NCI-H1930 (cell line): ENCODE measurements at places on chromosomes 7 and 10.

GRCh38 chr10:82318534-82318933 is 443.5 kb downstream of the NRG3 start:
- DNase-seq: no peak

GRCh38 chr10:103490986-103491314 is 2.6 kb upstream of the NEURL1 start:
- no peak for DNase-seq

DNA sequence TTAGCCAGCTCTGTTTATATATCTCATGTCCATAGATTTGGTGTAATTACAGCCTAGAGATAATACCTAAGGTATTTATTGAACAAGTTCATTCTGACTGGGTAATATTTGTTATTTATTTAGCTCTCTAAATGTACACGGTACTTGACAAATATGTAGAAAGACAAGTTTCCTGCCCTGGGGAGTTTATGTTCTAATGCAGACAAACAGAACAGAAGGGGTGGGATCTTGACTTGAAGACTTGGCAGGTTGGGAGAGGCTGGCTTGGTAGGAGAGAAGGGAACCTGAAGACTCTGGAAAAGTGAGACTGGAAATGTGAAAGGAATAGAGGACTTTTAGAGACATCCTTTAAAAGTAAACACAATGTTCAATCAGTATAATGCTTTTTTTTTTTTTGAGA is 97.7 kb upstream of the CDK6 start:
- no peak for DNase-seq

- DNase-seq: no peak
Observed at GRCh38 chr7:142445019-142445686, 187.3 kb upstream of the PRSS58 start.

- no peak for DNase-seq
Observed at GRCh38 chr7:20298486-20298901, 32.2 kb upstream of the ITGB8 start.

- peak; percentile 11 for DNase-seq
Observed at GRCh38 chr10:15585303-15585715, 134.4 kb downstream of the ITGA8 start.

DNA sequence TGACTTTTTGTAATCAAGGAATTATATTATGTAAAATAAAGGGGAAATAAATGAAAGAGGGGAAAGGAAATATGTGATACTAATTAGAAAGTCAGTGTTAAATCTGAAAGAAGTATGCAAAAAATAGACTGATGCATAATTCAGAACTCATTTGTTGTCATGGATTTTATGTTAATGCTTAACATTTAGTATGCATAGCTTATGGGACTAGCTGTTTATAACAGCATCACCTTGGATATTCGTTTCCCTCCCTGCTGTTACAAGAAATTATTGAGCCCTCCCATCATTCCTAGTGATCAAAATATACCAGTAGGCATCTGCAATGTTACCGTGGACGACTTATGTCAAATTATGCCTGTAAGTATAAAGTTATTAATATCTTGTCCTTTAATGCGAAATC is 85.9 kb downstream of the HECTD2 start:
- DNase-seq: no peak

DNA sequence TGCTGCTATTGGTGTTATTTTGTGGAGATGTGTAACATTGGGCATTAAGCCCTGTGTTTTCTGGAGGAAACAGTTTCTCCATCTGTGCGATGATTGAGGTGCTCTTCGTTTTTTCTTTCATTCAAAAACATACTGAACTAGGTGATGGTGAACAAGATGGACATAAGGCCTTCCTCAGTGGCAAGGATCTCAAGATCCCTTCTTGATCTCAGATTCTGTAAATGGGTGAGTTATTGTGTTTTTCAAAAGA is 759 bp upstream of the ELAPOR2 start:
- no peak for DNase-seq

DNA sequence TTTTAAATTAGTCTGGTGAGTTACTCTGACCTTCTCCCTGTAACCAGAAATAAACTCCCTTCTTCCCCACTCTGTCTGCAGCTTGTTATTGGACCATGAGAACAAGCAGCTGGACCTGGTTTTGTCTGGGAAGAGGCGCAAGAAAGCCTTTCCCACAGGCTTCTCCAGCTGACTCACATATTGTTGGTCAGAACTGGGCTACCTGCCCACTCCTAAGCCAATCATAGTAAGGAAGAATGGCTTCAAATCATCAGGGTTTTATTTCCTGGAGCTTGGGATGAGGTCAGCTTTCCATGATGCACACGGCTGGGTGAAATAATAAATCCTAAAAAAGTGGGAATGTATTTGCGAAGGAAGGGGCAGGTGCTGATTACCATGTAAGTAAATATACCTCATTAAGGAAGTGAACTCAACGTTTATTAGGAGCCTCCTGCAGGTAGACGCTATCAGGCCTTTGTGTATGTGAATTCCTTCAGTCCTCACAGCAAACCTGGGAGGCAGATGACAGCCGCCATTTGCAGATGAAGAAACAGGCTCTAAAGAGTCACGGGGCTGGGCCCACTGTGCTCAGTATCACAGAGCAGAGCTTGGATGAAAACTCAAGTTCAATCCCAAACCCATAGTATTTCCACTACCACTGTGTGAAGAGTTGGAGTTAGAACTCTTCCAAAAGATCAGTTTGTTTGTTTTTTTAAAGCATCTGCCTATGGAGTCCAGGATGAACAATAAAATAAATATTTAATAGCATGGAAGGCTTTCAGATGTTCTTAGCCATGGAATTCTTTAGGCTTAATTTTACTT is 32.8 kb downstream of the IL15RA start:
- no peak for DNase-seq

GRCh38 chr7:23969443-23969842 is 259.4 kb downstream of the STK31 start:
- DNase-seq: no peak

GRCh38 chr10:99850021-99850766 is 67.8 kb downstream of the ABCC2 start:
- no peak for DNase-seq

DNA sequence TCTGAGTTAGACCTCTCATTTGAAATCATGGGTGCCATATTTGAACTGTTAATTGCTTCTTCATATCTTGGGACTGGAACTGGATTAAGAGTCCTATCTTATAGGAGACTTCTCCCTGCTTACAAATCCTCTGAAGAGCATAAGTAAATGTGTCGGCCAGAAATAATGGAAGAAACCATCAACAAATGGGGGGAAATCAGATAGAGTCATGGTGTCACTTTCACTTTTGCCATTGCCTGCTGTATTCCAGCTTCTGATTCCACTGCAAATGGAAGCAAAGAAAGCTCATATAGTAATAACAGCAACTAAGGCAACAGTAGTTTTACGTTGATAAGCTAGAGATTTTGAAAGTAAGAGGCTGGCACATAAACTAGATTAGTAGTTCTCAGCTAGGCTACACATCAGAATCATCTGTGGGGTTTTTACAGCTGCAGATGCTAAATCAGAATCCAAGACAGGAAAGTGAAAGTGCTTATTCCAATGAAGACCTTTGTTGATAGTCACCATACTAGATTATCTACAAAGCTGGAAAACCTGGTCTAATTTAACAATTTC is 12.3 kb upstream of the CRPPA start:
- DNase-seq: no peak

DNA sequence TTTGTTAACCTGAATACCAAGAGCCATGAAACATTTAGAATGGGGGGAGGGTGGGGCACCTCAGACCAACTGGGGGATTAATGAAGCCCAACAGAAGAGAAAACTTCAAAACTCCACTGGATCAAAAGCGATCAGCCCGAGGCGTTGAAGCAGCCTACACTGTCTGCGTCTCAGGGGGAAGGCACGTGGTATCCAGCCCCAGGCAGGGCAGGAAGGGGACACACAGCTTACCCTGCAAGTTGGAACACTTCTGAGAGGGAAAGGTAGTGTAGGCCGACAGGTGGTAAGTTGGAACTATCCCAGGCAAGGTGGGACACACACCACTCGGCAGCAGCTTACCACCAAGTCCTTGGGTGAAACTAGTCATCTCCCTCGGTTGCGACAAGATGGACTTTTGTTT is 102.9 kb downstream of the TAX1BP1 start:
- no peak for DNase-seq

- no peak for DNase-seq
Observed at GRCh38 chr10:33233635-33234034, 100.8 kb downstream of the NRP1 start.

DNA sequence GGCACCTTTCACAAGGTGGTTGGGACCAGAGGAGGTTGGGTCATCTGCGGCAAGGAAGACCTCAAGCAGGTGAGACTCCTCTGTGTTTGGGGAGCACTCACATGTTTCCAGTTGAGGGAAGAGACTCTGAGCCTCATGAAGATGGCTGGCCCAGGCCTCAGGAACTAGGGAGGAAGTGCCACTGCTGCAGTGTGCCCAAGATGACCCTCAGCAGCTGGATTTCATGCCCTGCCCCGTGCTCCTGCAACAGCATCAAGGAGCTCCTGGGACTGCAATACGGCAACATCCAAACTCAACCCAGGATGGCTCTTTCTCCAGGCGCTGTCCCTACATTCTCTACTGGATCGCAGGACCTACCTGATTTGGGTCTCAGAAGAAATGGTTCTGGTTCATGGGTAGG is 73.8 kb downstream of the GOLGA7B start:
- no peak for DNase-seq

- no peak for DNase-seq
Observed at GRCh38 chr7:5514440-5515035, 90.9 kb upstream of the TNRC18 start.

GRCh38 chr7:143456992-143457793 is 13.9 kb downstream of the TAS2R60 start:
- DNase-seq: no peak

DNA sequence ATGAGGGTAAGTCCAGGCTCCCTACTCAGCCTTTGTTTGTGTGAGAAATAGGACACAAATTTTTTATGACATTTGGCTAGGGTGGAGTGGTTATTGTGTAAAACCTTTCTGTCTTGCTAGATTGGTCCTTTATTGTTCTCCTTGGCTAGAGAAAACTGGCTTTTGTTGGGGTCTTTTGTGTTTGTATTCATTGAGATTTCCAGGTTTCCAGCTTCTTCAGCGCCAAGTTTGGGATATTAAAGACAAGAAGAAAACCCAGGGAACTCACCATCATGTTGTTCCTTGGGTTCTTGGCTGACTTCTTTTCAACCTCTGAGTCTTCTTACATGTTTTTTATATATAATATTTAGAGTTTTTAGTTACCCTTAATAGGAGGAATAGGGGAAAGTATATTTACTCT is 310.0 kb downstream of the HPSE2 start:
- no peak for DNase-seq

GRCh38 chr7:84452618-84453017 is 258.0 kb upstream of the SEMA3A start:
- no peak for DNase-seq

GRCh38 chr10:11036424-11037011 is 18.8 kb downstream of the CELF2 start:
- no peak for DNase-seq

- DNase-seq: no peak
Observed at GRCh38 chr7:91156316-91157185, 107.7 kb upstream of the FZD1 start.

DNA sequence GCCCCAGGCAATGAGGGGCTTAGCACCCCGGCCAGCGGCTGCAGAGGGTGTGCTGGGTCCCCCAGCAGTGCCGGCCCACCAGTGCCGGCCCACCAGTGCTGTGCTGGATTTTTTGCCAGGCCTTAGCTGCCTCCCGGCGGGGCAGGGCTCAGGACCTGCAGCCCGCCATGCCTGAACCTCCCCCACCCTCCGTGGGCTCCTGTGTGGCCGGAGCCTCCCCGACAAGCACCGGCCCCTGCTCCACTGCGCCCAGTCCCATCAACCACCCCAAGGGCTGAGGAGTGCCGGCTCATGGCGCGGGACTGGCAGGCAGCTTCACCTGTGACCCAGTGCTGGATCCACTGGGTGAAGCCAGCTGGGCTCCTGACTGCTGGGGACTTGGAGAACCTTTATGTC is 3.5 kb upstream of the ACSL5 start:
- DNase-seq: no peak

- DNase-seq: no peak
Observed at GRCh38 chr10:8539056-8539455, 484.6 kb downstream of the GATA3 start.

GRCh38 chr10:113569576-113569975 is 16.7 kb downstream of the HABP2 start:
- no peak for DNase-seq

GRCh38 chr7:102093599-102094315 is 192.9 kb upstream of the SH2B2 start:
- no peak for DNase-seq

DNA sequence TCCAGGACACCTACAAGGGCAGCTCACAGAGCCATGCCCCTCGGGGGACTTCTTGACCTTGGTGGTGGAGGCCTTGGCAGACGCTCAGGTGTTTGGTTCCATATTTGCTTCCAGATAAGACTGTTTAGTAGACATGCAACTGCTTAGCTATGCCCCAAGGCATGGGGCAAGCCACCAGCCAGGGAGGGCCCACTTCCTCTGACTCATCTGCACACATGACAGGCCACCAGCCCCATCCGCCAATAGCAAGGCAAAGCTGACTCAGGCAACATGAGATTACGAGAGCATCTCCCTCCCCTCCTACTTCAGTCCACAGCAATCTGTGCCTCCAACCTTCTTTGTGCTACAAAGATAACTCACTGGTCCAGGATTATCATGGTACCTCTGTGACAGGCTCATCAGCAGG is 54.9 kb downstream of the KCNMA1 start:
- DNase-seq: no peak

DNA sequence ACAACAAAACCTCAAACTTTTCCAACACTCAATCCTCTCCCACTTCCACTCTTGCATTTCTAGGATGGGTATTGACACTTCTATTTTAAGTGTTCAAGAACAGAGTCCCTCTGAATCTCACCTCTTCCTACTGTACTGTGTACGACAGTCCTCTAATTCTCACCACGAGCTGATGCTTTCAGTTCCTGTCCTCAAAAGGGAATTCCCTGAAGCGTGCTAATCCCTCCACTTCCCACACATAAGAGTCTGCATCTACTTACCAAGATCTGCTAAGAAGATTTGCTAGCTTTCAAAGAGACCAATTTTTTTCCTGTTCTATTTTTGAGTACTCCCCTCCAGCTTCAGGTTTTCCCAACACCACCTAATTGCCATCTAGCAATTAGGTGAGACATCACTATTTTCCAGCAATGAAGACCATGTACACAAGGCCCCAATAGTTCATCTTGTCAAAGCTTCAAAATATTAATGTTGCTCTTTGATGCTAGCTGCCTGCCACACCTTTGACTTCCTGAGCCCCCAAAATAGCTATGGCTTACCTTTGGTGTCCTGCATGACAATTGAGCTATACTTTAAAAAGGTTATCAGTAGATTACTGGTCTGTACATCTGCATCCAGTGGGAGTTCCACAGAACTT is 54.4 kb downstream of the ARMH3 start:
- no peak for DNase-seq

- no peak for DNase-seq
Observed at GRCh38 chr7:47582764-47583738, 1.1 kb upstream of the TNS3 start.

DNA sequence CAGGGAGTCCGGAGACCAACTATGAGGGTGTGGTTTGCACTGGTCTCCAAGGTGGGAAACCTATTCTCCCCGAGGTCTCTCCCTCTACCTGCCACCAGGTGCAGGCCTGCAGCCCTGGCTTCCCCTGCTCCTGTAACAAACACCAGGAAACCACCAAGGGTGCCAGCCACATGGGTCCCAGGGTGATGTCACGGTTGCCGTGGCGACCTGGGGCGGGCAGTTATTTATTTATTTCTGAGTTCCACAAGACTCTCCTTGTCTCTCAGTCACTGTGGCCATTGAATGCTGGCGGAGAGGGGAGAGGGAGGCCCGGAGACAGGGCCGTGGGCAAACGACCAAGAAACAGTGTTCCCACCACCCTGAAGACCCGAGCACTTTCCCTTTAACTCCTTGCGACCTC is 27.0 kb downstream of the MMD2 start:
- no peak for DNase-seq
